ENCODE measurements at places on chromosomes 11 and 22. TPM values are rescaled to one million over a fixed set of nuclear protein-coding genes. Genes with fewer than 3 reads are reported as not detected.

GRCh38 chr22:31530823-31531195 is 34.5 kb downstream of the SFI1 start:
- peaks cover 5% of the 10 kb centered on the region for H3K36me3 ChIP-seq
- no peak overlapping the region for H3K27ac ChIP-seq
- H3K4me3 ChIP-seq = no peak overlapping the region
- DNase-seq = no peak

- DNase-seq = no peak
- H3K36me3 ChIP-seq = no peaks in the 10 kb centered on the region
- no peak overlapping the region for H3K4me3 ChIP-seq
- no peaks in the 10 kb centered on the region for H3K4me1 ChIP-seq
- H3K27ac ChIP-seq = no peak overlapping the region
Measured at GRCh38 chr11:105937738-105938137, 84.3 kb downstream of the MSANTD4 start.

GRCh38 chr22:17213976-17214375 is 5.3 kb downstream of the ADA2 start:
- no peak overlapping the region for H3K4me3 ChIP-seq
- H3K4me1 ChIP-seq = peaks cover 40% of the 10 kb centered on the region
- H3K27me3 ChIP-seq = no peaks in the 10 kb centered on the region
- peak; percentile 50 for DNase-seq

DNA sequence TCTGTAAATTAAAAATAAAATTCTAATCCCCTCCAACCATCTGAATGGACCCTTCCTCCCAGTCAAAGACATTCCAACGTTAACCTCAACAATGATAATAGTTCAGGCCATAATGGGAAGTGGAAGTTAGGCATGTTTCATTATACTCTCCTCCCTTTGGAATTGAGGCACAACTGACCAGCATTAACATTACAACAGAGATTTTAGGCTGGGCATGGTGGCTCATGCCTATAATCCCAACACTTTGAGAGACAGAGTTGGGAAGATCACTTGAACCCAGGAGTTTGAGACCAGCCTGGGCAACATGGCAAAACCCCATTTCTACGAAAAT is 2.4 kb upstream of the CTSF start:
- no peak overlapping the region for H3K27ac ChIP-seq
- H3K36me3 ChIP-seq = no peaks in the 10 kb centered on the region
- H3K4me3 ChIP-seq = no peak overlapping the region
- DNase-seq = no peak

GRCh38 chr11:77560605-77561004 is 29.1 kb upstream of the AQP11 start:
- DNase-seq = no peak
- no peaks in the 10 kb centered on the region for H3K36me3 ChIP-seq
- no peaks in the 10 kb centered on the region for H3K4me1 ChIP-seq
- no peaks in the 10 kb centered on the region for H3K27me3 ChIP-seq

DNA sequence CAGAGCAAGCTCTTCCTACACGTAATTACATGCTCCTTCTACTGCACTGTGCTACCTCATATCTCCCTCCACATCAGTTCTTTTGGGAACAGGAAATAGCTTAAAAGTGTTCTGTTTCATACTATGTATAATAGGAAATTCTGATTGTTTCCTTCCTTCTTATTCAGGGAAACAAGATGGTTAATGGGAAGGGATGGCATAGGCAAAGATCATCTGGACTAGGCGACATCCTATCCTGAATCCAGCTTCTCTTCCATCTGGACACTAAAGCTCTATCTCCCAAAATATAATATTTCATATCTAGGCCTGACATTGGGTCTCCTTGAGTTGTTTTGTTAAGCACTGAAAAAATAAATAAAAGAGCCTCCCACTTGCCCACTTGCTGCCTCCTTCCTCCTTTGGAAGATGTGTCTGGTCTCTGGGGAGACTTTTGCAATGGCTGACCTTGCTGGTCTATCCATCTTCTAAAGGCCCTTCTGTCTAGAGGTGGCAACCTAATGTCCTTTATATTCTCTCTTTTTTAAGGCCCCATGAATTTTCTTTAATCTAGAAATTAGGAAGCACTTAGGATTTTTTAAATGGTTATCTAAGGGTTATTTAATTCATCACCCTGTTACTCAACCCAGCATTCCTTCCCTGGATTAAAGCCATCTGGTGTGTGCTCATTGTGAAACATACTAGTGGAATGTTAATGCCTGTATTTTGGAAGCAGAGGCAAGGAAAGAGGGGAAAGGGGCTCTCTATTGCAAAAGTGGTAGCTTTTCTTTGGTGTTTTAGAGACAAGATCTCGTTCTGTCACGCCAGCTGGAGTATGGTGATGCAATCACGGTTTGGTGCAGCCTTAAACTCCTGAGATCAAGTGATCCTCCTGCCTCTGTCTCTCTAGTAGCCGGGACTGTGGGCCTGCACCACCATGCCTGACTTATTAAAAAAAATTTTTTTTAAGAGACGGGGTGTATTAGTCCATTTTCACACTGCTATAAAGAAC is 20.6 kb downstream of the CLMP start:
- DNase-seq = no peak
- H3K4me1 ChIP-seq = no peaks in the 10 kb centered on the region
- H3K27me3 ChIP-seq = no peaks in the 10 kb centered on the region
- no peaks in the 10 kb centered on the region for H3K36me3 ChIP-seq
- no peak overlapping the region for H3K4me3 ChIP-seq

GRCh38 chr11:94513091-94513490 is 830 bp downstream of the C11orf97 start:
- no peaks in the 10 kb centered on the region for H3K27me3 ChIP-seq
- H3K36me3 ChIP-seq = no peaks in the 10 kb centered on the region
- H3K27ac ChIP-seq = no peak overlapping the region
- no peak overlapping the region for H3K4me3 ChIP-seq
- no peak for DNase-seq

- H3K27me3 ChIP-seq = peaks cover 49% of the 10 kb centered on the region
- no peak for DNase-seq
- peaks cover 9% of the 10 kb centered on the region for H3K4me1 ChIP-seq
- H3K27ac ChIP-seq = no peak overlapping the region
Measured at GRCh38 chr11:27720277-27720830, 20.1 kb upstream of the BDNF start.

DNA sequence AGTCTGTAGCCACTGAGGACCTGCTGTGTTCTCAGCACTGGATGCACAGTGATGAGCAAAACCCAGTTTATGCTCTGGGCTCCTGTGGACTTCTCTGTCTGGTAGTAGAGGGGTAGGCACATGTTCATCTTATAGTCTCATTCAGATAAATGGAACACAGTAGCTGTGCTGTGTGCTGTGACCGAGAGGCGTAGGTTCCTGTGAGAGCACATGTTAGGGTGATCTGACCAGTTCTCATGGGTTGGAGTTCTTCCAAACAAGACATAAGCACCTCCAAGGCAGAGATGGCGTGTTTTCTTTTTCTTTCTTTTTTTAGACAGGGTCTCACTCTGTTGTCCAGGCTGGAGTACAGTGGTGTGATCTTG is 154.8 kb upstream of the RASSF10 start:
- no peak for DNase-seq
- H3K36me3 ChIP-seq = no peaks in the 10 kb centered on the region
- H3K4me3 ChIP-seq = no peak overlapping the region
- H3K27me3 ChIP-seq = no peaks in the 10 kb centered on the region

- no peaks in the 10 kb centered on the region for H3K27me3 ChIP-seq
- no peak for DNase-seq
- H3K27ac ChIP-seq = no peak overlapping the region
- no peak overlapping the region for H3K4me3 ChIP-seq
Measured at GRCh38 chr11:130533113-130533798, 84.8 kb downstream of the ADAMTS15 start.

GRCh38 chr11:36622431-36623136 is 24.5 kb upstream of the RAG2 start:
- no peak overlapping the region for H3K27ac ChIP-seq
- H3K4me1 ChIP-seq = peaks cover 5% of the 10 kb centered on the region
- no peak for DNase-seq
- no peaks in the 10 kb centered on the region for H3K27me3 ChIP-seq
- H3K36me3 ChIP-seq = no peaks in the 10 kb centered on the region
- H3K4me3 ChIP-seq = no peak overlapping the region

DNA sequence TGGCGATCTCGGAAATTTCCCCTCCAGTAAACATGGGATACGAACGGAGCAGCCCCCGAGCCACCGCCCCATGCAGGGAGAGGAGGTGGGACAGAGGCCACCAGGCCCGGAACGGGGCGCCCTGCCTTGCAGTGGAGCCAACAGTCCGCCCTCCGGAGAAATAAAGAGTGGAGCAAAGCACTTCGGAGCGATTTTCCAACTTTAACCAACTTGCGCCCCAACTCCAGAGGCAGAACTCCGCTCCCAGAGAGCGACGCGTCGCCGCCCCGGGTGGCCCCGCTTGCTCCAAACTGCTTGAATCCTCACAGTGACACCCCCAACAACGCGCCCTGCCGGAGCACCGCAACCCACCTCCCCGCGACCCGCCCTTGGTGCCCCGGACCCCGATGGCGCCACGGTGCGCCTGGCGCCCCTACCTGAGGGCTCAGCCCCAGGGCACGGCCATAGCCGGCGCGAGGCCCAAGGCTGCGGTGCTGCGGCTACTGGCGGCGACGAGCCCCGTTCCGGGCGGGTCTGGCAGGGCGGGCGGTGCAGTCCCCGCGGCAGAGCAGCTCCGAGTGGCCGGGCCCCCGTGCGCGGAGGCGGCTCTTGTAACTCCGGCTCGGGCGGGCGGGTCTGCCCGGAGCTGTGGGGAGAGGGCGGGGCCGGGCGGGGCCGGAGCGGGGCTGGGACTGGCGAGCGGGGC is at the start of gene AHNAK:
TSS of gene AHNAK (minus strand) at position 563 of the 685 bp plus-strand sequence. CDS start 10,708 bp downstream, outside the sequence.
- H3K4me3 ChIP-seq = peak within 1 kb of the TSS; percentile 99
- H3K4me1 ChIP-seq = peaks cover 68% of the 10 kb centered on the region
- peak within 1 kb of the TSS; percentile 94 for H3K27ac ChIP-seq
- H3K36me3 ChIP-seq = no peaks in the 10 kb centered on the region

DNA sequence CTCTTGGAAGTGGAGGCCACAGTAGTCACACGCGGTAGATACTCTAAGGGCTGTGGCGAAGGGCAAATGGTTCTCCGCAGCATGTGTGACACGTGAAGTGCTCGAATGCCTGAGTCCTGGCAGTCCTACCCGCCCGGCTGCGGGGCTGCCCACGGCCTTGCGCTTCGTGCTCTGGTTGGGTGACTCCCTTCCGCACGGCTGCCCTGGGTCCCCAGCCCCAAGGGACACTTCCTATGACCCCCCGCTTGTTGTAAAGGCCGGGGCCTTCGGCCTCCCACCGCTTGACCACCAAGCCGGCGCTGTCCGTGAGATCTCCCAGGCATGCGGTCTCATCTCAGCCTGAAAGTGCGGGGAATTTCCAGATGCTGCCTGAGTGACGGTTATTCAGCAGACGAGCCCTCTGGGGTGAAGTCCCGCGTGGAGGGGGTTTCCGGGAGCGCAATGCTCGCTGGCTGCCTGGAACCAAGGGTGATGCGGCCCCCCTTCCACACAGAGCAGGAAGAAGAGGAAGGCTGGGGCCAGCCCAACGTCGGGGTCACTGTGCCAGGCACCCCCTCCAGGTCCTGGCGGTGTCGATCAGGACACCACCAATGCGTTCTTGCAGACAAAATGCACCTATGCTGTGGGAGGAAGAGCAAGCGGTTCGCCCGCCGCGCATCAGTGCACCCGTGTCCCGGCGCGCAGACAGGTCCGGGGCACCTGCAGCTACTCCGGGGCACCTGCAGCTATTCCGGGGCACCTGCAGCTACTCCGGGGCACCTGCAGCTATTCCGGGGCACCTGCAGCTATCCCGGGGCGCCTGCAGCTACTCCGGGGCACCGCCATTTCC is 171.2 kb downstream of the OPCML start:
- no peak overlapping the region for H3K4me3 ChIP-seq
- no peak for DNase-seq
- no peaks in the 10 kb centered on the region for H3K4me1 ChIP-seq

- H3K27ac ChIP-seq = no peak overlapping the region
- no peak overlapping the region for H3K4me3 ChIP-seq
- no peaks in the 10 kb centered on the region for H3K27me3 ChIP-seq
- H3K4me1 ChIP-seq = no peaks in the 10 kb centered on the region
- no peak for DNase-seq
Measured at GRCh38 chr11:79237703-79238102, 203.1 kb downstream of the TENM4 start.

DNA sequence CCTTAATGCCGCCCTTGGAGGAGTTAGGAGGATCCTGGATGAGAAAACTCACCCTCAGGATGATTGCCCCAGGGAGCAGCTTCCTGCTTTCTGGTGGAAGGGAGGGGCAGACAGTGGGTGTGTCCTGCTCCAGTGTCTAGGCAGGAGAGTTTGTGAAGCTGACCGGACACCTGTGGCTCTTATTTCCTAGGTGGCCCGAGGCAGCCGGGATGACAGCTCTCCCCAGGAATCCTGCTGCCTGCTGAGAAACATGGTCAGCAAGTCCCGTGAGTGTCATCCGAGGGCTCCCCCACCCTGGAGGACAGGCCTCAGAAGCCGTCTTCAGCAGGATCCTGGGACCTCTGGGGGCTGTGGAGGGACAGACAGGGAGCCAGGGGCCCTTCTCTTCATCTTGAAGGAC is 50.4 kb downstream of the ST3GAL4 start:
- no peak overlapping the region for H3K4me3 ChIP-seq
- H3K36me3 ChIP-seq = no peaks in the 10 kb centered on the region
- no peaks in the 10 kb centered on the region for H3K27me3 ChIP-seq

GRCh38 chr11:119087123-119087522 is 2.4 kb downstream of the HMBS start:
- H3K27ac ChIP-seq = no peak overlapping the region
- H3K4me1 ChIP-seq = peaks cover 21% of the 10 kb centered on the region
- DNase-seq = no peak
- H3K36me3 ChIP-seq = no peaks in the 10 kb centered on the region
- no peaks in the 10 kb centered on the region for H3K27me3 ChIP-seq
- no peak overlapping the region for H3K4me3 ChIP-seq

DNA sequence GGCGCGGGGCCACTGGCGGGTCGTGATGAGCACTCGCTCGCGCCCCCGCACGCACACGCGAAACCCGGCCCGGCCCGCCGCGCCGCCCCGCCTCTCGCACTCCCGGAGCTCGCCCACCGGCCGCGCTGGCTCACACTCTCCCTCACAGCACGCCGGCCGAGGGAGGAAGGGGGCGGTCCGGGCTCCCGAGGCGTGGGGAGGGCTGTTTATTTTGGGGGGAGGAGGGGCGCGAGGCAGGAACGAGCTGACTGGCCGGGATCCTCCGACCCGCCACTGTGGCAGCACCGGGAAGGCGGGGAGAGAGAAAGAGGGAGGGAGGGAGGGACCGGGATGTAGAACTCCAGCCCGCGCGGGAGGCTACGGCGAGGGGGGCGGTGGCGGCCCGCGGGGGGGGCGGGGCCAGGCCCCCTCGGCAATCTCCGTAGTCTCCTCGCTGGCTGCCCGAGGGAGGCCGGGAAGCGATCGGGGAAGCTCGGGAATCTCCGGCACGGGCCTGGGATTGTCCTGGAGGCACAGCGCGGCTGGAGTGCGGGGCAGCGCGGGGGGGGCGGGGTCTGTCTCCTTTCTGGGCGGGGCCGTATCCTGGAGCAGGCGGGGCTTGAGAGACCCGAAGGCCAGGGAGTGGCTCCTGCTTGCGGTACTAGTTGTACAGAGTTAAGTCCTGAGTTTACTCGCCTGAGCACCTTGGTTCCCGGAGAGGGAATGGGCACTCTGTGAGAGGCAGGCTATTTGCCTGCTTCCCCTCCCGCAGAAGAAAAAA is at the start of gene RBFOX2:
TSS of gene RBFOX2 (minus strand) at position 179 of the 760 bp plus-strand sequence. CDS start 399 bp downstream, outside the sequence.
- peak within 1 kb of the TSS; percentile 47 for H3K4me3 ChIP-seq
- no peaks in the 10 kb centered on the region for H3K36me3 ChIP-seq
- peaks cover 74% of the 10 kb centered on the region for H3K27me3 ChIP-seq
- no peak within 1 kb of the TSS for H3K27ac ChIP-seq
- DNase-seq = peak; percentile 61

The RFPL1 gene
- total RNA-seq = not detected

The CARD16 gene
- total RNA-seq = 33.6 TPM

The CCDC81 gene
- 0.84 TPM for total RNA-seq

The FADD gene
- 27.1 TPM for total RNA-seq

The C11orf86 gene
- total RNA-seq = not detected

Data from B cell (primary cell).